ENCODE measurements at places on chromosomes 1 and 21.
A peak's percentile ranks its signal among the peaks of the same experiment; 100 is the strongest.

DNA sequence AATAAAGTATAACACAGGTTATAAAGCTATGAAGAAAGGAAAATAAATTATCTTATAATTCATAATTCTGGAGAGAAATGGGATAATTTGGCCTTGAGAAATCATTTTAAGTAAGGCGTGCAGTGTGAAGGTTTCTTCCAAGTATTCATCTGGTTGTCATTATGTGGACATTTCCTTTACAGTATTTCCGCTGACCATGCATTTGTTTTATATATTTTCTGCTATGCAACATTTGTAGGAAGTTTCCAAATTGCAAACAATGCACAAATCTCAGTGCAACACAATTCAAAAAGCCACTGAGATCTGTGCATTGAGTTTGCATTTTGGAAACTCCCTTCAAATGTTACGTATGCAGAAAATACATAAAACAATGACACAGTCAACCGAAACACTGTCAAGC, 17.8 kb downstream of the ZNF670 start:
- DNase-seq = no peak
- no peaks in the 10 kb centered on the region for H3K4me1 ChIP-seq
- H3K27ac ChIP-seq = no peak overlapping the region

DNA sequence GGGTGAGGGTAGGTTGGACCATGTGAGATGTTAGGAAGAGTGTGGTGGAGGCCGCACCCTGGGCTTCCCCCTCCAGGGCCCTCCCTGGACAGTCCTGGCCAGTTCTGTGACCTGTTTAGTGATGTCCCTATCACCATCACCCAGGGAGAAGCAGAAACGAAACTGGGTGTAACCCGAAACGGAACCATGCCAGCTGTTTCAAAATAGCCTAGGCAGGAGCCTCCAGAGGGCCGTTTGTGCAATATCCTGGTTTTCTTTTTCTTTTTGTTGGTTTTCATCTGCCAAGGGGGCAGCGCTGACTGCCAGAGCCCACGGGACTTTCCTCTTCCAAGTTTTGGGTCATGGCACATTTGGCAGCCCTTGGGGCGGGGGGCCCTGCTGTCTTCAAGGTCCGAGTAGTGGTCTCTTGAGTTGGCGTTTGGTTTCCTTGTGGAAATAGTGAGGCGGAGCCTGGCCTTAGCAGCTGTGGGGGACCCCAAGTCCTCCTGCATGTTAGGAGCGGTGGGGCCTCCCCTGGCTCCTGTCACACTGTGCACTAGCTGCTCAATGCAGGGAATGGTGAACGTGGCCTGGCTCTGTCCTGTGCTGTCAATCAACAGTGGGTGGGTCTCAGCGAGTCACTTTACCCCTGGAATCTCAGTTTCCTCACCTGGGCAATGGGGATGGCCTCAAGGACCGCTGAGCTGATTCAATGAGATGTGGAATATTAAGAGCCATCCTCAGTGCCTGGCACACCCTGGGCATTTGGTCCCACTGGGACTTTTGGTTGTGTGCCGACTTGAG, 90.7 kb downstream of the ARHGEF10L start:
- no peaks in the 10 kb centered on the region for H3K4me1 ChIP-seq
- no peak overlapping the region for H3K4me3 ChIP-seq

DNA sequence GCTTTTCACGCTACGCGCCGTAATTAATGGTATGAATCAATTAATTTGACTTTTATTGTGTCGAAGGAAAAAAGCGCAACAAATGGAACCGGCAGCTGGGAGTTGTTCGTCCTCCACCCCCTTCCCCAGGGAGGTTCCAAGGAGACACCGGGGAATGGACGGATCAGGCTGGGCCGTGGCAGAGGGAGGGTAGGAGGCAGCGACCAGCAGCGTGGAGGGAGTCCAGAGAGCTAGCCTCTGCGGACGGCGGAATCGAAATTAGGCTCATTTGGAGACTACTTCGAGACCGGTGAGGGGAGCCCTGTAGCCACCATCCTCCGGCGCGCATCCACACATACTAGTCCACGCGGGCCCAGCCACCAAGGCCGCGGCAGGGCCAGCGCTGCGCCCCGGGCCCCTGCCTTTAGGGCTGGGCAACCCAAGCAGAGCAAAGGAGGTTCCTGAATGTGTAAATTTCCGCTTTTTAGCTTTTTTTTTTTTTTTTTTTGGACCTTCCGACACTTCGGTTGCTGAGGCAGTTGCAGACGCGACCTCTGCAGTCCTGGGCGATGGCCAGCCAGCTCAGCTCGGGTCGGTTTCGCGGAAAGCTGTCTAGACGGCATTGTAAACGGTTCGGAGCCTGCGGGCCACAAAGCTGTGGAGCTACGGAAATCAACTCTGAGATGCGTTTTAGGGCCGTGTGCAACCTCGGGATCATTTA, 2.2 kb upstream of the FOXD3 start:
- peaks cover 52% of the 10 kb centered on the region for H3K4me1 ChIP-seq
- no peak for DNase-seq
- H3K27ac ChIP-seq = peak overlapping the region; percentile 40
- no peak overlapping the region for H3K4me3 ChIP-seq
- peaks cover 70% of the 10 kb centered on the region for H3K27me3 ChIP-seq

DNA sequence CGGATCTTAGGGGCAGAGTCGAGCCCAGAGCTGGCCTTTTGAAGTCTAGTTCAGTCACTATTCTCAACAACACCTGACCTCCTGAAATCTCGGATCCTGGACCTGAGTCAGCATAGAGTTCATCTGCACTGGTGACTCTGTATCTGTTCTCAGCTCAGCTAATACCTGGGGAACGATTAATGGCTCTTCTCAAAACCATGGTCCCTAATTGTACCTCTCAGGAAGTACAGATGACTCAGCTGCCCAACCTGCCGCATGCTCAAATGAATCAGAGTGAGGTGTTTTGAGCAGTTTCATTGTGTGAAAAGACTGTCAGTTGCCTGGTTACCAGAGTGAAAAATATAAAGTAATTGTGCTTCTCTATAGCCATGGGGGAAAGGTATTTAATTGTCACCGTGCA, 89.2 kb downstream of the SLC35F3 start:
- H3K27ac ChIP-seq = no peak overlapping the region
- H3K27me3 ChIP-seq = peaks cover 18% of the 10 kb centered on the region
- DNase-seq = no peak

DNA sequence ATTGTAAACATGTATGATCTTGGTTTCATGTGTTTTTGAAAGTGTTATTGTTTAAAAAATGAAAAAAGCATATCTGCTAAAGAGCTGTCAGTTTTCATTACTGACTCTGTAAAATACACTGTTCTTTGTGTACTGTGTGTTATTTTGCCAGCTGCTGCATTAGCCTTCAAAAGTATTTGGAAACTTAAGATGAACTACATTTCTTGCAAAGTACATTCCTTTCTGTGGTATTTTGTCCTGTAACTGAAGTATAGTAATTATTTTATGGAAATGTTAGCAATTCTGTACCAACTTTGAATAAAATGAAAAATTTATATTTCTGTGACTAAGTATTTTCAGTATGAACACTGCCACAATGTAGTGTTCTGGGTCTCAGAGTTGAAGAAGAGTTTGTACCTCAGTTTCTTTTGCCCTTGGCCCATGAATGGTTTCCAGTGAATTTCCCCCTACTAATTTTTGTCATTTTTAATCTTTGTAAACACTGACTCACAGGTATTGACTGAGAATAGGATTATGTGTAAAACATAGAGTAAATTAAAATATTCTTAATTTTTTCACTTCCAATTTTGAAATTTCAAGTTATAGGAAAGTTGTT, 32.7 kb downstream of the MRPS6 start:
- H3K27me3 ChIP-seq = no peaks in the 10 kb centered on the region
- no peak for DNase-seq
- no peak overlapping the region for H3K27ac ChIP-seq
- H3K4me3 ChIP-seq = no peak overlapping the region
- peaks cover 2% of the 10 kb centered on the region for H3K4me1 ChIP-seq

DNA sequence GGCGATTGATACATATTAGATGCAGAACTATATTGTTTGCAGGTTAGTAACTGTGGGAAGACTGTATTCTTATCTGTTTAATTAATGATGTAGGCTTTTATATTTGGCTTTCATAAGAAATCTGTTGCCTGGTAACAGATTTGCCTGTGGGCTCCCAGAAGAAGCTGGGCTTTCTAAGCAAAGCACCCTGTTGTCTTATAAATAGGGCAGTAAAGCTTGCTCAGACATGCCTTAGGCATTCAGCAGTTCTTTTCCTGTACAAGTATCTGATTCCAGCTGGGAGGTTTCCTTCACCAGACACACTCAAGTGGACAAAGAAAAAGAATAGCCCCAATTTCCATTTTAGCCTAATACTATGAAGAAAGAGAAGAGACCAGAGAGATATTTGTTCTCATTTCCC, 524.0 kb downstream of the LRRIQ3 start:
- H3K4me3 ChIP-seq = no peak overlapping the region
- no peaks in the 10 kb centered on the region for H3K36me3 ChIP-seq
- H3K4me1 ChIP-seq = no peaks in the 10 kb centered on the region
- H3K27me3 ChIP-seq = no peaks in the 10 kb centered on the region
- DNase-seq = no peak

DNA sequence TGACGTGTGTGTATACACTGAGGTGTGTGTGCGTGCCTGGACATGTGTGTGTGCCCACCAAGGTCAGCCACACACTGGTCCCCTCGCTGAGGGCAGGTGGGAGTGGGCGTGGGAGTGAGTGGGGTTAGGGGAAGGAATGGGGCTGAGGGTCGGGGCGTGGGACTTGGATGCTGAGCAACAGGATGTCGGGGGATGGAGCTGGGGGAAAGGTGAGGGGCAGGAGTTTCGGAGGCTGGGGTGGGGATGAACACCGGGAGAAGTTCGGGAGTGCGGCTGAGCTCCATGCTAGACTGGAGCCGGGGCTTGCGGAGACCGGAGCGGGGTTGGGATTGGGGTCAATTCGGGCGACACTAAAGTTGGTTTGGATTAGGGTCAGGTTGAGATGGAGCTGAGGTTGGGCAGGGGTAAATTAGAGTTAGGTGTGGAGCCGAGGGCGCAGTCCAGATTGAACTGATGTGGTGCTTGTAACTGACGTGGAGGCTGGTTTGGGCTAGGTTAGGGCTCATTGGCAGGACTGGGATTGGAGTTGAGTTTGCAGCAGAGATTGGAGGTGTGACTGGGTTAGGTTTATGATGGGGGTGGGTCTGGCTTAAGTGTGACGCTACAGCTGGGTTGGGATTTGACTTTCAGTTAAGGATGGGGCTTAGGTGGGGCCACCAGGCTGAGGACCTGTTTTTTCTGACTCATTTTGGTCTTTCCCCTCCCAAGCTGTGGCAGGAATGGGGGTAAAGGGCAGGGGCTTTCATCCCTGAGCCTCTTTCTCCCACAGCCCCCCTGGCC, 3.3 kb upstream of the GUCA2A start:
- H3K27ac ChIP-seq = no peak overlapping the region
- H3K36me3 ChIP-seq = no peaks in the 10 kb centered on the region
- no peak for DNase-seq
- no peaks in the 10 kb centered on the region for H3K27me3 ChIP-seq

DNA sequence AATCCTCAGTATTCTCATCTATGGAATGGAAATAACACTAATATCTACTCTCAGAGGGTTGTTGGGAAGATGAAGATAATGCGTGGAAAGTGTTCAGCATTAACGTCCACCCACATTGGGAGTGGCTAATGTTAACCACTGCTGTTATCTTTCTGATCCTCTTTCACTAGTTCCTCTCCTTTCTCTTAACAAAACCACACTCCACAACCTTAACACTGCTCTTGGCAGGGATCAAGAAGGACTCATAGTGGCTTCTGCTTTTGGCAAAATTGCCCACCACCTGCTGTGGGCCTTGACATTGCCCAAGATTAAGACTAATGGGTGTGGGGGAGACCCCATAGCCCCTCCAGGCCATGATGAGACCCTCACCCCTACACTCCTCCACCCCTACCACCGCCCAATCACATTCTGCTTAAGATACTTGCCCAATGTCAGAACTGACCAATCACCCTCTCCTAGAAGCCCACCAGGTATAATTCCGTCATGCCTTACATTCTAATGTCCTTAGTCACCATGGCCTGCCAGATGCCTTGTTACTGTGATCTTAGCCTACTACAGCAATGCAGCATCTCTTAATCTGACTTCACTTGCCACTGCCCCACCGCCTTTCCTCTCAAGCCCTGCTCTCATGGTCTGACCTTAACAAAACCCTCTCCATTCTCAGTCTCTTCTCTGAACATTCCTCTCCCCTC, 27.1 kb downstream of the DHCR24 start:
- H3K4me3 ChIP-seq = no peak overlapping the region
- H3K4me1 ChIP-seq = peaks cover 22% of the 10 kb centered on the region
- peak overlapping the region; percentile 8 for H3K27ac ChIP-seq
- peaks cover 70% of the 10 kb centered on the region for H3K36me3 ChIP-seq
- DNase-seq = no peak

DNA sequence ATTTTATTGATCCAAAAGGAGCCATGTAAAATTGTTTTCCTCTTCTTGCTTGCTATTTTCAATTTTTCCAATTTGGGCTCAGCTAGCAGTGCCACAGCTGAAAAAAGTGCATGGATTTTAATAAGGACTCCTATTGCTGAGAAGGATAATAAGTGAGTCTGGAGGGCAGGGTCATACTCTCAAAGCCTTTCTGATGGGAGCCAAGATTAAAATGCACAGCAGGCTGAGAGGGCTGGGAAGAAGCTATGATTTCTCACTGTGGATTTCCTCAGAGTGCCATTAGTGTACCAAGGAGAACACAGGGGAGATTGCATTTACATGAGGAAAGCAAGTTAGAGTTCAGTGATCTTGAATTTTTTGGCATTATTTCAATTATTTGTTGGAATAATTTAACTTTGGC, 261.3 kb downstream of the ST6GALNAC3 start:
- H3K4me1 ChIP-seq = no peaks in the 10 kb centered on the region
- H3K36me3 ChIP-seq = no peaks in the 10 kb centered on the region
- DNase-seq = no peak
- peaks cover 2% of the 10 kb centered on the region for H3K27me3 ChIP-seq

DNA sequence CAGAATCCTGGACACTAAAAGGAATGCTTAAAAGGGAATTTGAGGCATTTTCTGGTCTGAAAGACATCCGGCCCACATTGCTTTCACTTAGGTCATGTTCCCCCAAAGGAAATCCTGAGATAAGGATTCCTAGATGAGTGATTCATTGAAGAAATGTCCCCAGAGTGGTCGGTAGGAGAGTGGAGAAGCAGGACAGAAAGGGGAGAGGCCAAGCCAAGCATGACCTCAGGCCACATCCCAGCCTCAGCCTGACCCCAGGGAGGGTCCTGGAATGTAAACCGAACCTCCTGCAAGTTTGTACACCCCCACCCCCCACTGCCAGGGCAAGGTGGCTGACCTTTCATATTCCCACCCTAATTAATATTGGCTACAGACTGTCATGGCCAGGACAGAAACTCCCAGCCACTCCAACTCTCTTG, 16.6 kb downstream of the HIVEP3 start:
- peaks cover 77% of the 10 kb centered on the region for H3K4me1 ChIP-seq
- H3K4me3 ChIP-seq = peak overlapping the region; percentile 36
- no peak for DNase-seq
- H3K27me3 ChIP-seq = no peaks in the 10 kb centered on the region
- peak overlapping the region; percentile 78 for H3K27ac ChIP-seq
- peaks cover 5% of the 10 kb centered on the region for H3K36me3 ChIP-seq

- no peak overlapping the region for H3K4me3 ChIP-seq
- peaks cover 22% of the 10 kb centered on the region for H3K36me3 ChIP-seq
- H3K4me1 ChIP-seq = no peaks in the 10 kb centered on the region
- DNase-seq = no peak
- H3K27me3 ChIP-seq = no peaks in the 10 kb centered on the region
Measured at GRCh38 chr1:175933801-175934200, 190.4 kb upstream of the TNR start.
